ENCODE measurements at places on chromosomes 6 and 20. TPM values are rescaled to one million over a fixed set of nuclear protein-coding genes. Genes with fewer than 3 reads are reported as not detected.

The DDX43 gene
- total RNA-seq: 2.6 TPM

The HSD17B8 gene
- 10.8 TPM for total RNA-seq

The FLRT3 gene
- not detected for total RNA-seq

The KHDC1L gene
- total RNA-seq: not detected

The OGFRL1 gene
- 33.7 TPM for total RNA-seq

The RAET1L gene
- total RNA-seq: not detected

The PHIP gene
- 52.7 TPM for total RNA-seq

The HLA-E gene
- 1,043 TPM for total RNA-seq

The CST2 gene
- total RNA-seq: not detected

The FERMT1 gene
- total RNA-seq: not detected

The TMC2 gene
- not detected for total RNA-seq

The OR2B6 gene
- total RNA-seq: not detected

The SLC17A5 gene
- 8.2 TPM for total RNA-seq

The ESR1 gene
- total RNA-seq: 5.9 TPM

The GSTA3 gene
- total RNA-seq: not detected

The EDN3 gene
- not detected for total RNA-seq

The PBOV1 gene
- total RNA-seq: not detected

The PACRG gene
- total RNA-seq: not detected

The DAAM2 gene
- total RNA-seq: not detected

The PRIM2 gene
- 21.7 TPM for total RNA-seq

The NINL gene
- total RNA-seq: 5.5 TPM

The CHRNA4 gene
- not detected for total RNA-seq

The COL11A2 gene
- 0.39 TPM for total RNA-seq

The MYBL2 gene
- 35.8 TPM for total RNA-seq

The PAK5 gene
- total RNA-seq: not detected

The RSPO4 gene
- total RNA-seq: 0.37 TPM

The SPATA25 gene
- total RNA-seq: 2.9 TPM

The SRMS gene
- 0.17 TPM for total RNA-seq

The FKBP1A gene
- total RNA-seq: 86.7 TPM

The ENPP3 gene
- 0.25 TPM for total RNA-seq

The OSBPL2 gene
- total RNA-seq: 76.6 TPM

The ZNF311 gene
- total RNA-seq: 0.17 TPM

The ADAM33 gene
- total RNA-seq: not detected

The ZDHHC14 gene
- 50.4 TPM for total RNA-seq

The HLA-DMA gene
- total RNA-seq: 558 TPM

The BHLHE23 gene
- not detected for total RNA-seq

The MACROD2 gene
- 5.3 TPM for total RNA-seq

The ADGRF5 gene
- total RNA-seq: not detected

The MLN gene
- not detected for total RNA-seq

The PKHD1 gene
- total RNA-seq: not detected

The NHLRC1 gene
- total RNA-seq: 1.0 TPM

The CST4 gene
- total RNA-seq: not detected

The LRRC73 gene
- total RNA-seq: 0.99 TPM

The IDH3B gene
- 126 TPM for total RNA-seq

The DEFB124 gene
- total RNA-seq: not detected

The MUCL3 gene
- not detected for total RNA-seq

The SLC17A4 gene
- not detected for total RNA-seq

The HS3ST5 gene
- not detected for total RNA-seq

The SLC22A16 gene
- total RNA-seq: not detected

Data from B cell (primary cell).